ENCODE measurements at places on chromosomes 5 and 9.
A peak's percentile ranks its signal among the peaks of the same experiment; 100 is the strongest.

DNA sequence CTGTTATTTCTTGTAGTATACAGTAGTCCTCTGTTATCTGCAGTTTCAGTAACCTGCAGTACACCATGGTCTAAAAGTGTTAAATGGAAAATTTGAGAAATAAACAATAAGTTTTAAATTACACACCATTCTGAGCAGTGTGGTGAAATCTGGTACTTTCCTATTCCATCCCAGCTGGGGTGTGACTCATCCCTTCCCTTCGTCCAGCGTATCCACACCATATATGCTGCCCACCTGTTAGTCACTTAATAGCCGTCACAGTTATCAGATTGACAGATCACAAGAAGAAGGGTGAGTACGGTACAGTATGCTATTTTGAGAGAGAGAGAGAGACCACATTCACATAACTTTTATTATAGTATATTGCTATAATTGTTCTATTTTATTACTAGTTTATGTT is 28.9 kb downstream of the FAM151B start:
- DNase-seq, result no peak

DNA sequence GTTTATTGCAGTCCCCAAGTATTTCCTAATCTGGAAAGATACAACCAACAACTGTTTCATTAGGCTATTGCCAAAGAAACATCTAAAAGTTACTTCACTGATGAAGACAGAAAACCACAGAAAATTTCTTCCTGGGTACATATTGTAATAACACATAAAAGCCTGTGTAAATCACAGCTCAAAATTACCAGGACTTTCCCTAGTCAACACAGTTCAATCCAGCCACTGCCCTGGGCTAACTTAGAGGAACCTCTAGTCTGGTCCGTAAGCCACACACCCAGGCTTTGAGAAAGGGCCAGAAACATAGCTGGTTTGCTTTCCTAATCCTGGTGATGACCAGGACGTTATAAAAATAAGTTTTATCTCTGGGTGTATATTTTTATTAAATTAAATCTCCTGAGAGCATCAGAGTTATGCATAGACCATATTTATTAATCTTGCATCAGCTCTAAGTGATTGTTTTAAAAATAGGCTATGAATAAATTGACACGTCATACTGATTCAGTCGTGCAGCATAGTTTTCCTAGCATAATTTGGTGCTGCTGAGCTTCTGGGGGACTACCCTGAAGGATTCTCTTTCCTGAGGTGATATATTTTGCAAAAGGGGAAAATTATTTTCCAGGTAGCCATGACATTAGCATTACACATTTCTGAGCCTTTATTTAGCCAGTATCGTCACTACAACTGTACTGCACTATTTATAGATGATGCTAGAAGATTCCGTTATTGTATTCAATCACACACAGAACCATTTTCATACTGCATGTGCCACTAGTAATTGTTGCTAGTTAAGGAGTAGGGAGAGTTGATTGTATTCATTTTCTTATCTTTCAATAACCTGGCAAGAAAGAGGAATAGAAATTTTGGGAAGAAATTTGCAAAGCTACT is 12.6 kb upstream of the MUSK start:
- DNase-seq, result no peak

DNA sequence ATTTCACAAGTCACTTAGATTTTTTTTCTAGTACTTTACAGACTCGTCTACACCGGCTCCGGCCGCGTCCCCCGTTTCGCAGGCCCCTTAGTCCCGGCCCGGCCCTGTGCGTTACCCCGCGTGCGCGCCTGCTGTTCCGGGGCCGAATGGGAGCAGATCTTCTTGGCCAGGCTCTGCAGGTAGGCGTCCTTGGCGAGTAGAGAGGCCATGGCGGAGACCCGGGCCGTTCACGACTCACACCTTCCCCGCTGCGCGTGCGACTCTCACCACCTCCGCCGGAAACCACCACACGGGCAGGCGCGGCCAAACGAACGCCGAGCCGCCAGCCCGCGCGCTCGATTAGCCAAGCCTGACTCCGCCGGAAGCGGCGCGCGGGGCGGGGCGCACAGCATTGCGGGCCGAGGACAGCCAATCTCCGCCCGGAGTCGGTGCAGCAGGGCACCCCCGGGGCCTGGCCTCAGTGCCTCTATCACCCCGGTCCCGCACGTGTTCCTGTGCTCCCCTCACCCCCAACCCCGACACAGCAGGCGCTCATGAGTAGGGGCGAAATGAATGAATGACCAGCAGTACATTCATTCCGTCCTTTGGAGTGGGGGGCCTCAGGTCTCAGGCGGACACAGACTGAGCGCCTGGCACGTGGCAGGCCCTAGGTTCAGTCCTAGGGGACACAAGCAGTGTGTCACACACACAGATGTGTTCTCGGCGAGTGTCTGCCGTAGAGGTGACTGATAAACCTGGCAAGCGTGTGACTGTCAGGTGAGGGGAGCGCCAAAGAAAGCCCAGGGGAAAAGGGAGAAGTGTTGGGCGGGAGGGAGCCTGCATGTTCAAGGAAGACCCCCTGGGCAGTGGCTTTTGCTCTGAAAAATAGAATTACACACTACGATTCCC is at the start of gene SURF6:
Gene SURF6 (minus strand): TSS at position 265 of the 888 bp plus-strand sequence. CDS start 56 bp downstream, at position 209.
- peak; percentile 95 for DNase-seq

DNA sequence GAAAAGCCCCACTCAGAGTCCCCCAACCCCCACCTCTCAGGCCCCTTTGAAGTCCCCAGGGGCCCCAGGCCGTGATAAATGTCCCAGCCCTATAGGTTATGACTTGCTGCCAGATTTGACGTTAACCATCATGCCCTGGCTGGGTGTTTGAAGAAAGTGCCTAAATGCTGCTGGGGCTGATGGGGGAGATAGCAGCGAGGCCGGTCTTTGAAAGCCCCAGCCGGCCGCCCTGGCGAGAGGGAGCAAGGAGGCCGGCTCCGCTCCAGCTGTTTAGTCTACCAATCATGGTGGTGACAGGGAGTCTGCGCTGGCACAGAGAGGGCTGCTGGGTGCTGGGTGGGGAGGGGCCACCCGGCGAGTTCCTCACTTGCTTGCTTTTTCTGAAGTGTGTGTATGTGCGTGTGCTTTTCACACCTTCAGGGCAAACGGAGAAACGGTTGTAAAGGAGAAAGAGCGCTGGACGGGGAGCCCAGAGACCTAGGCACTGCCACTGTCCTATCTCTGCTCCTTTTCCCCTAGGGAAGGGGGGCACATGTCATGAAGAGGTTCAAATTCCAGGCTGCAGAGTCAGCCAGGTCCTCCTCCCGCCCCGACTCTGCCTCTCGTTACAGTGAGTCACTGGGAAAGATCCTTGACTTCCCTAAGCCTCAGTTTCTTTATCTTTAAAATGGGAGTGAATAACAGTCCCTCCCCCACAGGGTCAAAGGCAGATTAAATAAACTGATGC is 126.1 kb upstream of the HAND1 start:
- no peak for DNase-seq

DNA sequence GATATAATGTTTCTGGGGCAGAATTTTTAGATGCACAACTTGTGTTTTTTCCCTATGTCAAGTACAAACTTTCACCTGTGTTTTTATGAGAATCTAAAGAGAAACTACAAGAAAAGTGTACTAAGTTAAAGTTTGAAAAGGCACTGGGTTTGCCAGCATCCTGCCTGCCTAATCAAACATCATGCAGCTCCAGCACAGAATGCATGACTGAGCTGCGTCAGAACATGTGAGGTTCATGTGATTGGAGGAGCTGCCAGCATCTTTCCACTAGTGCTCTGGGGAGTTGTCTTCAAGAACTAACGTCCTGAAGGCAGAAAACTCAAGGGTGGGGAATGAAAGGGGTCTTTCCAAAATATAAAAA is 46.1 kb upstream of the RIC1 start:
- no peak for DNase-seq

DNA sequence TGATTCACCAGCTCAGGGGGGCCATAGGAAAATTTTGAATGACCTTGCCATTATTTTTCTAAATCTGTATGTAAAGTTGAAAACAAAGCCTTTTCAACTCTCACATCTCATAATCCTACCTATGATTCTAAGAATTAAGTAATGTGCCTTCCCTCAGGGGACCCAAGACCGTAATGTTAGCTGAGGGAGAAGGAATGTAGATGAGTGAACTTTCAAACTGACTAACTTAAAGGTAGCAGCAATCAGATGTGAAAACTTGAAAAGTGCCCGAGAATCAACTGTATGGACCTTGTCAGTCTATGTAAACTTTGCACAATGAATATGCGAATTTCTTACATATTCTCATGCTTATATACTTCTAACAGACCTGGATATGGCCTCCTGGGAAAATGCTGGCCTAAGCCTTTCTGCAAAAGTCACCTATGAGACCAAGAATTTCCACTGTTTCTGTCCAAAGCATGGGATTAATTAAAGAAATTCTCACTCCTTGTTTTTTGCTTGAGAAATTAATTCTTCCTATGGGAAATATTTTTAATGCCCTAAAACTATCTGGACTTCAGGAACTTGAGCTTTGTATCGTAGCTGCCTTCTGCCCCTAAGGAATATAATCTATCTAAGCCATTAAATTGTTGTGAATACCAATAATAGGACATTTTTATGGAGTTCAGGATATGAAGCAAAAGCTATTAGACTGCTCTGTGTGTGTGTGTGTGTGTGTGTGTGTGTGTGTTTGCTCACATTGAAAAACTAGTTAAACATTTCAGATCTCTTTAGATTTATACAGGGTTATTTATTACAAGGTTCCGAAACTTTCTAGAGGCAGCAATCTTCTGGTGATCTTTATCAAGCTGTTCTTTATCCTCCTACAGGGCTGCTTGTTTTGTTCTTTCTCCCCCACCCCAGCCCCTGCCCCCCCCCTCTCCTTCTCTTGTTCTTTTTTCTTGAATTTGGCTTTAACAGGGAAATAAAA is 169.1 kb upstream of the CLINT1 start:
- DNase-seq, result no peak

DNA sequence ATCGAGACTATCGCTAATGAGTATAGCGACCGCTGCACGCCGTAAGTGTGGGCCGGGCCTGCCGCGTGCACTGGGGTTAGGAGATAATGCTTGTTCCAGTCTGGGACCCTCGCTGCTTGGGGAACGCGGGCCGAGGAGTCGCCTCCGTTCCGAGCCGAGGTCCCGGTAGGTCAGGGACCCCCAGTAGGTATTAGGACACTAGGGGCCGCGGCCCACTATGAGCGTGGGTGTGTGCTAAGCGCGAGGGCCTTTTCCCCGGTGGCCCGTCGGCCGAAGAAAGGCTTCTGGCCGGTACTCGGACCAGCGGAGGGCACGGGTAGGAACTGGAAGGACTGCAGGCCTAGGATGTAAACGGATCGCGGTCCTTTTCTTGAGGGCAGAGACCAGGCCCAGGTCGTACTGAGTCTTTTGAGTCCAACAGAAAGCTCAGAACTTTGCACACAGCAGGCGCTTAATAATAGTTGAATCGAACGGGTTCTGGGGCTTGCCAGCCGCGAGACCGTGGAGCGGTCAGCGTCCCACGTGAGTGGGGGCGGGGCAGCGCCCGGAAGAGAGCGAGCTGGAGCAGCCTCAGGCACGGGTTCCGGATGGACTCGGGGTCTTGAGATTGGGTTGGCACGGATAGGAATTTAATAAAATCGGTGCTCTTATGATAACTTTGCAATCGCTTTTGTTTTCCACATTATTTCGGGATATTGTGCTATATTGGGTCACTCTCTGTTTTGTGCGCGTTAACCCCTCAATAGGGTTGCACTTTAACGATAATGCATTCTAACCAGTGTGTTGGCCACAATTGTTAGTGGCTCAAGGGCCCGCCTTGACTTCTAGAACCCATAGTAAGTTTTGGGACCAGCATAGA is 733 bp downstream of the HSPA4 start:
- DNase-seq, result peak; percentile 31

GRCh38 chr9:88792502-88792901 is 198.8 kb upstream of the S1PR3 start:
- DNase-seq, result no peak

GRCh38 chr9:78590068-78590467 is 293.1 kb downstream of the PSAT1 start:
- no peak for DNase-seq

- peak; percentile 96 for DNase-seq
These were observed at the start of gene DNAJA1 for GRCh38 chr9:33024966-33025571. Gene DNAJA1, plus strand, starts transcription at chr9:33025273. Its CDS starts 1,212 bp downstream, at chr9:33026485.

DNA sequence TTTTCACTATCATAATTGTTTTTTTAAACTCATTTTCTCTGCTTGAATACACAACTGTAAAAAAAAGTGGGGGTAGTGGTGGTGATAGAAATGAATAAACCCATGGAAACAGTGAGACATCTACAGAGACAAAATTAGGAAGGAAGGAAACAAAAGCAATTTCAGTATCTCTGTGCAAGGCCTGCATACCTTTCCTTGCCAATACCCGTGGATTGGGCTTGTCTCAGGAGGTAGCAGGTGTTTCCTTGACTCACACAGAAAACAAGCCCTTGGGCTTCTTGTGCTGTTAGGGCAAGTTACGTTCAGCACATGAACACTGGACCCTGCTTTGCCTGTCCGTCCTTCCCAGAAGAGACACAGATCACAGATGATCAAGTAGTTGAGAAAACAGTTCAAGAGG is 372.2 kb downstream of the ZSWIM6 start:
- DNase-seq, result no peak

DNA sequence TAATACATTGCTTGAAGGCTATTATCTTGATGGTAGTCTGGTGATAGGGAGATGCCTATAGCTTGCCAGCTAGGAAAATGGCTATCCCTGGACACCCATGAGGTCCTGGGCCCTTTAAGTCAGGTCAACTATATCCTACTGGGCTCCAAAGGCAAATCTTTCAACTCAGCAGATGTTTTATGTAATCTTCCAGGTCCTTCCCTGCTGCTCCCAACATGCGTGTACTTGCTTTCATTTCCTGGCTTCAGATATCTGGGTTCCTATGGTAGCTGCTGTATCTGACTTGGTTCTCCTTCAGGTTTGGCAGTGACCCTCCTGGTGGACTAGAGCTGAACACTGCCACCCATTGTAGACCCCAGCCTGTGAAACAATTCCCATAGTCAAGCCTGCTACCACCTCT is 32.4 kb upstream of the GAS1 start:
- DNase-seq, result no peak

- DNase-seq, result no peak
These were observed 136.7 kb upstream of the MOCS2 start for GRCh38 chr5:53246042-53246836.

- no peak for DNase-seq
These were observed 1.4 kb downstream of the LIX1 start for GRCh38 chr5:97141031-97141430.
